NCI-H1436 (cell line): ENCODE measurements at places on chromosomes 1 and 21.
A peak's percentile ranks its signal among the peaks of the same experiment; 100 is the strongest.

GRCh38 chr1:90612033-90612432 lies 105.1 kb downstream of the BARHL2 start:
- DNase-seq = no peak

DNA sequence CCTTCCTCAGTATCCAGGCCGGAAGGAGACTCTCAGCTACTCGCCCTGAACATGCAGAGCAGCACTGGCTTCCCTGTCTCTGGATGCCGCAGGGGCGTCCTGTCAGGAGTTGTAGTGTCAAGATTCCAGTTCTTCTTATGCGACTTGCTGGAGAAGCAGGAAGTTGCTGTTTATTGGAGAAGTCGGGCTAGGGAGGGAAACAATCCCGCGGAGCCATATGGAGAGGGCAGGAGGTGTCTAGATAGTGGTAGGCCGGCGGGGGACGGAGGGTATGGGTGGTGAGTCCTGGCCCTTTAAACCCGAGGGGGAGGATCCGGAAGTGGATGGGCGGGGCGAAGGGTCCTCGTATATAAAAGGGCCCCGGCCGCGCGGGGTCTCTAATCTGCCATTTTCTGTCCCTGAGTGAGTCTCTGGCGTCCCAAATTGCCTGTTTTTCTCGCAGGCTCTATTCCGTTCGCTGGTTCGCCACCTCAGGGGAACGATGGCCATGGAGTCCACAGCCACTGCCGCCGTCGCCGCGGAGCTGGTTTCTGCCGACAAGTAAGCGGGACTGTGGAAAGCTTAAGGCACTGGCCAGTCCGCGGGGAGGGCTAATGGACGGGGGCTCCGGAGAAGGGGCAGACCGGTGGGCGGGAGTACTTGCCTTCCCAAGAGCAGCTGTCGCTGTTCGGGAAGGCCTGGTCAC lies at the start of gene NASP:
NASP (plus strand) TSS at position 376 of the 685 bp plus-strand sequence; CDS start at position 482, 106 bp downstream.
- peak; percentile 82 for DNase-seq

GRCh38 chr1:15918962-15919715 lies 56.8 kb downstream of the ZBTB17 start:
- no peak for DNase-seq

DNA sequence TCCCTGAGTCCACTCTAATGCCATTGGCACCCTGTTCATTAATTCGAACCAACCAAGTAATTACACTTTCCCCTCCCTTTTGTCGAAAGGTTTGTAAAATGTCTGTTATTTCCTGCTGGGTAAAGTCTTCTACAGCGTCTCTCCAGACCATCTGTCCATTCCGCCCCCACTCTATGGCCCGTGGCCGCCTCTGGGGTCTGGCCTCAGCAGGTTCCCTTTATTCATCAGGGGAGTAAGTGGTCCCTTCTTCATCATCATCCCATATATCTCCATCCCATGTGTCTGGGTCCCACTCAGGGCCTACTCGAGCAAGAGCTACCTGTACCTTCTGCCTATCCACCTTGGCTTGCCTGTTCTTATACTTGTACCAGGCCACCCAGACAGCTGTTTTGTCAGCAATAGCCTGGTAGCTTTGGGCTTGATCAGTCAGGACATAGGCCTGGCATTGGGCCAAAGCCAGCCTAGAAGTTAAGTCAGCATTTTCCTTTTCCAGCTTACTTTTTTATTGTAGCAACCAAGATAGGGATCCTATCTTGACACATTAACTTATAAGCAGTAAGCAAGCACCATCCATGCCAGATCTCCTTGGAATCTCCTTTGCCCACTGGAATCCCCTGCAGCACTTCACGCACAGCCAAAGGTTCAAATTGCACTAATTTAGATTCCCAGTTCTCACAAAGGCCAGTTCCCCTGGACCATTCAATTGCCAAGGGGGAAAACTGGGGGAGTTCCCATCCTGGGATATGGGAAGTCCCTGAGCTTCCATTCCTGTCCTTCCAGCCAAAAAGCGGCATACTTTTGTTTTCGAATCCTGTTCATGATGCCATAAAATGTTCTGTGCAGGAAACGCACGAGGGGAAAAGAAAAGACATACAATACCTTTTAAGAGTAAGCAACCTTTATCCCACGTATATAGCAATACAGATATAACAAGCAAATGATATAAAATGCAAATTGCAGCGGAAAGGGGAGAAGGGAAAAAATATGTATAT lies 6.6 kb upstream of the STUM start:
- no peak for DNase-seq

DNA sequence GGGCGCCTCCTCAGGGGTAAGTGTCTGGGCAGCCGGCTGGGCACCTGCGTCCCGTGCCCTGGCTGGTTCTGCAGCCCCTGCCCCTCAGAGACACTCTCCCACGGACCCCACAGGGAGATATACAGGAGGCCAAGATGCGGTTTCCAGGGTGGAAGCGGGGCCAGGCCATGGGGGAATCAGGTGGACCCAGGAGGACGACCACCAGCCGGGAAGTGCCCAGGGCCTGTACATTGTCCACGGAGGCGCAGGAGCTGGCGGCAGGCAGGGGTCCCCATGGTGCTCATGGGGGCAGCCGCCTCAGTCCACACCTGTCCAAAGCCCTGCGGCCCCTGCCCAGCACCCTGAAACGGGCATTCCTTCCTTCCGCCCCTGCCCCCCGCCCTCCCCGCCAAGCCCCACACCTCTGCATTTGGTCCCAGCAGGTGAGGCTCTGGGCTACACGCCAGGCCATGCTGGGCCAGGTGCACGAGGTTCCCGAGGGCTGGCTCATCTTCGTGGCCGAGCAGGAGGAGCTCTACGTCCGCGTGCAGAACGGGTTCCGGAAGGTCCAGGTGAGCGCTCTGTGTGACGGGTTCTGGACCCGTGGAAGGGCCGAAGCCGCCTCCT lies 36.7 kb downstream of the SLC19A1 start:
- no peak for DNase-seq

GRCh38 chr1:60972841-60973364 lies 109.5 kb upstream of the NFIA start:
- DNase-seq = no peak
